Mucosa of gallbladder (tissue), 1 donor: ENCODE measurements at places on chromosomes 3 and 15. TPM values are rescaled to one million over a fixed set of nuclear protein-coding genes. Genes with fewer than 3 reads are reported as not detected.

The IL17RE gene
- 91.5 TPM for total RNA-seq

The DUOXA2 gene
- total RNA-seq: 87.1 TPM

The ALS2CL gene
- 43.8 TPM for total RNA-seq

The CPN2 gene
- 0.12 TPM for total RNA-seq

The UROC1 gene
- 0.14 TPM for total RNA-seq

The SEMA3F gene
- total RNA-seq: 34.1 TPM
